ENCODE measurements at places on chromosomes 5 and 9. TPM values are rescaled to one million over a fixed set of nuclear protein-coding genes. Genes with fewer than 3 reads are reported as not detected.

HTR1A gene
- total RNA-seq = not detected

FGFR4 gene
- 1.4 TPM for total RNA-seq

CNTNAP3B gene
- not detected for total RNA-seq

FAM81B gene
- total RNA-seq = not detected

SLC36A2 gene
- not detected for total RNA-seq

LURAP1L gene
- total RNA-seq = not detected

IFNA2 gene
- total RNA-seq = not detected

FBP2 gene
- total RNA-seq = not detected

Measured in activated T-helper 1 cell treated with anti-CD3 and anti-CD28 coated beads, Interleukin-12 subunit alpha, Interleukin-12 subunit beta, Interleukin-2, Interleukin-4 antibody, amounts not matched to agents 30 ng/mL and 10 ng/mL and 1 ng/mL, durations not matched to agents 14 hours and 24 hours and 36 hours (primary cell).